ENCODE measurements at places on chromosomes 16 and 17.

DNA sequence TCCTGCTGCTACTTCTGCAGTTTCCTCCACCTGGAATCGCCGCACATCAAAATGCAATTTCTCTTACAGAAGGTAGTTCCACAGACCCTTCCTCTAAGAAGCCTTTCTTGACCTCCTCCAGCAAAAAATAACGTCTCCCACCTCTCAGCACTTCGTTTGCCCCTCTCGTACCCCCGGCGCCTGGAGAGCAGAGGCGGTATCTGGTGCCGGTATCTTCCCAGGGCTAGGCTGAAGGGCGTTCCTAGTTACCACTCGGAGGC is 482 bp downstream of the DCTPP1 start:
- peak; percentile 23 for DNase-seq

- no peak for DNase-seq
These were observed 123.4 kb downstream of the HS3ST3A1 start for GRCh38 chr17:13478326-13478830.

DNA sequence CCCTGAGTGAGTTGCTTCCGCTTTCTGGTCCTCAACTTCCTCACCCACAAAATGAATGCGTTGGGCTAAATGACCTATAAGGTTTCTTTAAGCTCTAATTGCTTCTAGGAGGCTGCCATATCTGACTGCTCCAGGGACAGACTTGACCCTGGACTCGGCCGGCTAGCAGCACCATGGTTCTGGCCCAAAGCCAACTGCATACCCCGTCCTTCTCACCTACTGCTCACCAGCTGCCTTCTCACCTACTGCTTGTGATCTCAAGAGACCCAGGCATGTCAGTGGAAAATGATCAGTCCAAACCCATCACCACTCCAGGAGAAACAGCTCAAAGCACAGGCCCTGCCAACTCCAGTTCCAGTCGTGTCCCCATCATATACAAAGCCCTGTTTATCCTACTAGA is 124.3 kb upstream of the IRX5 start:
- no peak for DNase-seq

- DNase-seq = no peak
These were observed 1496.7 kb downstream of the CDH11 start for GRCh38 chr16:63625126-63625525.

All from KBM-7 (cell line).